CD8-positive, alpha-beta memory T cell (primary cell): ENCODE measurements at places on chromosomes 3 and 15. TPM values are rescaled to one million over a fixed set of nuclear protein-coding genes. Genes with fewer than 3 reads are reported as not detected.

DNA sequence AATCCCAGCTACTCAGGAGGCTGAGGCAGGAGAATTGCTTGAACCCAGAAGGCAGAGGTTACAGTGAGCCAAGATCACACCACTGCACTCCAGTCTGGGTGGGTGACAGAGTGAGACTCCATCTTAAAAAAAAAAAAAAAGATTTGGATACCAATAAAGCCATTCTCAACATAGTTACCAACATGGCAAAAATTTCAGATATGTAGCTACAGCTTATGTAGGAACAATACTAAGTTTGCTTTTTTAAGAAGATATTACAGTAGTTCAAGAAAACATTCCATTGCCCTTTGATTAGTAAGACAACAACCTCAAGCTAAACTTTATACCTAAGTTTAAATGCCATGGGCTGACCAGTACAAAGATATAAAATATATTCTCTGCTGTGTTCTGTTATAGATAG lies 34.4 kb downstream of the ZNF106 start:
- DNase-seq = no peak

DNA sequence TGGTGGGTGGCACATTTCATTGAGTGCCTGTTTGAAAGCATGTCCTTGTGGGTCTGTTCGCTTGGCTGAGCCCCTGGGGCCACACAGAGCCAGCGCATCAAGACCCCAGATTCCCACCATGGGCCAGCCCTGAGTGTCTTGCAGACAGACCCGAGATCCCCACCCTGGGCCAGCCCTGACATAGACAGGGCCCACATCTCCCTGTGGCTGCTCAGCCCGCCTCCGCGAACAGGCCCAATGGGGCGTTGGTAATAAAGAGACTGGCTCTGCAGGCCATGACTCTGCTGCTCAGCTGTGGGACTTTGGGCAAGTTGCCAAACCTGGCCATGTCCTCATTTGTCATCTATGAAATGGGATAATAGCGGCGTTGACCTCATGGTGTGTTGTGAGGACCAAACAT lies 22.6 kb downstream of the FAH start:
- no peak for DNase-seq

GRCh38 chr3:10804183-10804648 lies 11.8 kb upstream of the SLC6A11 start:
- DNase-seq = no peak

DNA sequence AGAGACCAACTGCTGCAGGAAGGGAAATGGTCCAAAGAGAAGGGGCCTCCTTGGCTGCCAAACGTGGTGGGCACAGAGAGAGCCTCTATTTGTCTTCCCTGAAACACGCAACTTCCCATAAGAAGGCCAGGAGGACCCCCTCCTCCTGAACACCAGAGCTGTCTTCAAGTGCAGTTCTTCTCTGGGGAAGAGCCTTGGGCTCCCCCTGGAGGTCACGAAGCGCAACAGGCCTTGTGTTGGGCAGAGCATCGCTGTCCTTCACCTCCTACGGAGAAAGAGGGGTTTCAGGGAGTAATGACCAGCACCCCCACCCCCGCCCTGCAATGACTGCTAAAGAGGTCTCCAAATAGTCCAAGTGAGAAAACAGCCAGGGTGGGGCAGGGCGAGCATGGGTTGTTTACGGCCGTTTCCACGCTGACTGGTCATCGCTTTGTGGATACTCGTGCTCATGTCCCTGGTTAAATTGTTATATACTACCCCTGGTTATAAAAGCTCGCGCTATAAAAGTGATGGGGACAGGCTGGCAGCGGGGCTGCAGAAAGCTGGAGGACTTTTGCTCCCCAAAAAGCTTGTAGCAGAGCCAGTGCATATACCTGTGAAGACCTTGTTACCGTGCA lies 397.5 kb upstream of the ATP10A start:
- DNase-seq = no peak

GRCh38 chr3:14812196-14812790 lies 6.5 kb upstream of the FGD5 start:
- no peak for DNase-seq

DNA sequence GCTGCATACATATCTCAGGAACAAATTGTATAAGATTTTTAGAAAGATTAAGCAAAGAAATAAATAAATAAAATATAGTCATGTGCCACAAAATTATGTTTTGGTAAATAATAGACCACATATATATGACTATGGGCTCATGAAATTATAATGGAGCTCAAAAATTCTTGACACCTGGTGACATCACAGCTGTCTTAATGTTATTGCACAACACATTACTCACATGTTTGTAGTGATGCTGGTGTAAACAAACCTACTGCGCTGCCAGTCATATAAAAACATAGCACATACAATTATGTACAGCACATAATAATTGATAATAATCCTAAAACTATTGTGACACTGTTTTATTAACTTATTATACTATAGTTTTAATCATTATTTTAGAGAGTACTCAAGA lies 1159.1 kb downstream of the SI start:
- DNase-seq = no peak

DNA sequence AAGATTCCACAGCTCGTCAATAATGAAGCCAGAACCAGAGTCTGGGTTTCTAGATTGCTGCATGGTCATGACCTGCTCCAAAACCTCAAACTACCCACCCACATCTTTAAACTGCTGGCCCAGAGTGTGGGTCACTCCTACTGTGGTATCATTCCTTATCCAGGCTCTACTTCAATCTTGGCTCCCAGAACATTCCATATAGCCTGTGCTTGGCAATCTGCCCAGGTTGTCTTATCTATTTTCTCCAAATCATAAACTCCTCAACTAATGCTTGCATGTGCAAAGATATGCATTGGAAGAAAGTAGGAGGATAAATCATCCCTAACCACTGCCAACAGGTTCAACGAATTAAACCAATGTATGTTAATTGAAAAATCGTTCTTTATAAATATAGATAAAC lies 169.7 kb downstream of the ANXA2 start:
- DNase-seq = no peak

DNA sequence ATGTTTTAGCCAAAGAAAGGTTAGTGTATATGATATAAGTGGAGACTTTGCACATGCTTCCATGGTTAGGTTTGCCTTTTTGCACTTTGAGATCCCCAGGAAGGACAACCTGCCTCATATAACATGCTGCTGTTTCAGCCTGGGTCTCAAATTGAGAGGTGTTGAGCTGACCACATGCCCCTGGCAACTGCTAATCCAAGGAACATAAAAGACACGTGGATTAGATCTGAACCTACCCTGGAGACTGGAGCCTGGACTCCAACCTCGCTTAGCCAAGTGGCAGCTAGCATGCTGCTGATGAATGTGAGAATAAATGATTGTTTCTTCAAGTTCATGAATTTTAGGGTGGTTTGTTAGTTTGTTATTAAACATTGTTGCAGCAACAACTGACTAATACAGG lies 301.8 kb upstream of the TBC1D5 start:
- DNase-seq = no peak

- DNase-seq = no peak
Observed at GRCh38 chr15:65083262-65083701, 6.7 kb downstream of the KBTBD13 start.

- no peak for DNase-seq
Observed at GRCh38 chr3:95265129-95265528, 1202.3 kb downstream of the NSUN3 start.

GRCh38 chr15:45265506-45265905 lies 13.5 kb downstream of the SLC28A2 start:
- DNase-seq = no peak

GRCh38 chr3:177426106-177426877 lies 229.0 kb upstream of the TBL1XR1 start:
- DNase-seq = no peak

DNA sequence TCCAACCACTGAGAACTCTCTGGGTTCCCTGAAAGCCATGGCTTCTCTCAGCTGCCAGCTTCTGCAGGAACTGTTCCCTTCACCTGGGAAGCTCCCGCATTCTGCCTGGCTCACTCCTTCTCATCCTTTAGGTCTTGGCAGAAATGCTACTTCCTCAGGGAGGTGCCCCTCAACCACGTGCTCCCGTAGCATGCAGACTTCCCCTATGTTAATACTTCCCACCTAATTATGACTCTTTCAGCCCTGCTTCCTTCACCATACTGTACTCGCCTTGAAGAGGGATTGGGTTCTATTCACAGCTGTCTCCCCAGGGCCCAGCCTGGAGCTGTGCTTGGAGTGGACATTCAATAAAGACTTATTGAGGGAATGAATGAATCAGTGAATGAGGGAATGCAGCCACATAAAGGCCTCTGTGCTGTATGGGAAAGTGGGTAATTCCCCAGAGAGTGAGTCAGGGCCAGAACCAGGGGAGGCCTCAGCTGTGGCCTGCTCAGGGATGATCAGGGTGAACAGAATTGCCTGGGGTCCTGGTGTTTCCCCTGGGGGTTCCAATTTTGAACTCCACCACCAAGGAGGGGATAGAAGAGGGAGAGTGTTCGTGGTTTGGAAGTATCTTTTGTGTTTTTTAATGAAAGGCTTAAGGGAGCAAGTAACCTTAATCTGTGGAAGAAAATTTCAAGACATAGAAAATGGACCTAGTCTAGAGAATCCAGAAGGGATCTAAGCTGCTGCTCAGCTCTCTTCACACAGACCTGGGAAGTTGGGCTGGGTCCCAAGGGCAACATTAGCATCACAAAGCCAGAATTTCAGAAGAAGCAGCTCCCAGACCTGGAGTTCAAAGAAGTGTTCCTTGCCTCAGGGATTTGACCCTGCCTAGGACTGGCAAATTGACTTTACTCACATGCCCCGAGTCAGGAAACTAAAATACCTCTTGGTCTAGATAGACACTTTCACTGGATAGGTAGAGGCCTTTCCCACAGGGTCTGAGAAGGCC lies 14.6 kb upstream of the FAM107A start:
- DNase-seq = no peak

DNA sequence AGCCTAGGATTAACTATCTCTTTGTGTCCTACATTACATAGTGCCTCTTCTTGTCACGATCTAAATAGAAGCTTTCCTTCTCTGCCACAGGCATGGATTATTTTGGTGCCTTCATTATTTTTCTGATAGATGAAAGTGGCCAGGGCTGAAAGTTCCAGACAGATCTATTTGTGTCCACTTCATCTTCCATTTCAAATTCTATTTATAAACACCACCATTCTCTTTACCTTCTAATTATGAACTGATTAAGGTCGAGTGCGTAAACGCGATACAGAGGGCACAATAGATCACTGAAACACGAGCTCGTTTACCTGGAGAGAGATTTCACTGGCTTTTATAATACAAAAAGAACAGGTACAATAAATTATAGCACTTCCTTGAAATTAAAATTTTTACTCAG lies 105.0 kb downstream of the EDEM1 start:
- DNase-seq = no peak

- no peak for DNase-seq
Observed at GRCh38 chr3:179768080-179768479, 115.2 kb downstream of the USP13 start.

DNA sequence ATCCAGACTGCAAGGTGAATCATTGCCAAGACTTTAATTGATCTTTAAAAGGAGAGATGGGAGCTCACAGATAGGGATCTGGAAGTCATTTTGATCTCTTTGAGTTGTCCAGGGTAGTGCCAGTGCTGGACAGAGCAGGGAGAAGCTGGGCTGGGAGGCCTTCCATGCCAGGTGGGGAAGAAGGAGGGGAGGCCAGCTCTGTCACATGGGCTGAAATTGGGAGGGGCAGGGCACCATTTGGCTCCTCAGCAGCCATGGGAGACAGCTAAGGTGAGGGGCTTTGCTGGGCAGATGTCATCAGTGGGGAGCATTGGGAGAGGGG lies 23.4 kb downstream of the SMAD6 start:
- DNase-seq = no peak

GRCh38 chr3:128500556-128500955 lies 7.6 kb upstream of the GATA2 start:
- no peak for DNase-seq

DNA sequence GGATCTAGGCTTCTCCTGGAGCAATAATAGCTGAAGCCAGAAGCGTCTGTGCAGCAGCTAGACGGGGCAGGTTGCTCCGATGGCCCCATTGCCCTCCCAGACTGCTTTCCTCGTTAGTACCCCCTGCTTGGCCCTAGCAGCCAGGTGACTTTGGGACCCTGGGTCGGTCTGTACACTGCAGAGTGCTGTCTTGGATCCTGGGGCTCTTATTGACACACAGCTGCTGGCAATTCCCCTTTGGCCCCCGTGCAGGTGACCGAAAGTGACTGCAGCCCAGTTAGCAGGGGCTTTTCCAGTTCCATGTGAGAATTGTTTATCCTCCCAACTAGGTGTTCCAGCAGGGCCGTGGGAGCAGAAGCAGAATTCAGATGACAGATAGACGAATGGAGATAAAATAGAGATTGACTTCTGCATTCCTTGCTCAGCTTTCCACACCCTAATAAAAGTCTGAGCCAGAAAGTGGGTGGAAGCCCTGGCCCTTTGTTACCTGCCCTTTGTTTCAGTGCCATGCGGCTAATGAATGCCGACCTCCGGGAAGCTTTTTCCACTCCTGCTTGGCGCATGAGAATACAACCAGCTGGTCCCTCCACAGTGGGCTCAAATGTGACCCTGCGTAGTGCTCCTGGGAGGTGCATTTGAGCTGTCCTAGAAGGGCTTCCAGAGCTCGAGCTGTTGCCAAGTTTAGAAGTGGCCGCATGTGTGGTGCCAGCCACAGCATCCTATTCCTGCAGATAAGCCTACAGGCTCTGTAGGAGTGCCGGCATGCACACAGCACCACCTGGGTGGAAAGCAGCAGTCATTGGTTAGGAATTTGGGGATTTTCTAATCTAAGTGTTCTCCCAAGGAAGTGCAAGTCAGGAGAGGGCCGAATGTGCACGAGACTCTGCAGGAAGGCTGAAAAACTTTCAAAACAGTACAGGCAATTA lies 94.4 kb downstream of the SLCO3A1 start:
- DNase-seq = no peak

The CLDN11 gene
- not detected for polyA plus RNA-seq

The THBS1 gene
- 0.72 TPM for polyA plus RNA-seq

The SERPINI2 gene
- not detected for polyA plus RNA-seq

The CAMK1 gene
- polyA plus RNA-seq = 2.9 TPM

The COLQ gene
- polyA plus RNA-seq = 17.3 TPM

The RETNLB gene
- polyA plus RNA-seq = not detected

The NKIRAS1 gene
- polyA plus RNA-seq = 5.3 TPM

The AP4E1 gene
- 5.8 TPM for polyA plus RNA-seq
